ENCODE measurements at places on chromosomes 2 and 18.

GRCh38 chr2:224389317-224389716 is 12.6 kb downstream of the FAM124B start:
- DNase-seq: no peak

DNA sequence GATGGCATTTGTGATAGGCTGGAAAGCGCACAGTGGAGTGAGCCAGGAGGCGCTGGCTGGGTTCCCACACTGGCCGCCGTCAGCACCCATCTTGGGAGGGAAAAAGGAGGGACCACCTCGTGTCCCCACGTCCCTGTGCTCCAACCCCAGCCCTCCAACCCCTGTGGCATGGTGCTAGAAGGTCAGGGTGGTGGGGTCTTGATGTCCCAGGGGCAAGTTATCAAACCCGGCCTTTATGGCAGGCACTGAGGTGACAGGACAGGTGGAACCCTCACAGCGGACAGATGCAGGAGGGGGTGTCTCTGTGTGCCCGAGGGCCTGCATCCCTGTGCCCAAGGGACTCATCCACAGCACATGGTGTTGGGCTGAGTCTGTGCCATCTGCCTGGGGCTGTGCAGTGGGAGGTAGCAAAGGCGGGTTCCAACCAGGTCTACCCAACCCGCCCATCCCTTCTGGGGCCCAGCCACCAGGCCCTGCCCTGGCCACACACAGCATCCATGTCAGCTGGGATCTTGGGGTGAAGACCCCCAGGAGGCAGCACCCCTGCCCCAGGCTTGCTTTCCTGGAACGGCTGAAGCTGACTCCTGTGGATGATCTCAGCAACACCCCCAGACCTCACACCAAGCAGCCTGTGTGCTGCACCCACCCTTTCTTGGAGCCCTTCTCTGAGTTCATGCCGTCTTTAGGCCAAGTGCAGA is 246.1 kb downstream of the NDUFA10 start:
- no peak for DNase-seq

- DNase-seq: no peak
These were observed 326.9 kb downstream of the FSIP2 start for GRCh38 chr2:186065491-186065890.

DNA sequence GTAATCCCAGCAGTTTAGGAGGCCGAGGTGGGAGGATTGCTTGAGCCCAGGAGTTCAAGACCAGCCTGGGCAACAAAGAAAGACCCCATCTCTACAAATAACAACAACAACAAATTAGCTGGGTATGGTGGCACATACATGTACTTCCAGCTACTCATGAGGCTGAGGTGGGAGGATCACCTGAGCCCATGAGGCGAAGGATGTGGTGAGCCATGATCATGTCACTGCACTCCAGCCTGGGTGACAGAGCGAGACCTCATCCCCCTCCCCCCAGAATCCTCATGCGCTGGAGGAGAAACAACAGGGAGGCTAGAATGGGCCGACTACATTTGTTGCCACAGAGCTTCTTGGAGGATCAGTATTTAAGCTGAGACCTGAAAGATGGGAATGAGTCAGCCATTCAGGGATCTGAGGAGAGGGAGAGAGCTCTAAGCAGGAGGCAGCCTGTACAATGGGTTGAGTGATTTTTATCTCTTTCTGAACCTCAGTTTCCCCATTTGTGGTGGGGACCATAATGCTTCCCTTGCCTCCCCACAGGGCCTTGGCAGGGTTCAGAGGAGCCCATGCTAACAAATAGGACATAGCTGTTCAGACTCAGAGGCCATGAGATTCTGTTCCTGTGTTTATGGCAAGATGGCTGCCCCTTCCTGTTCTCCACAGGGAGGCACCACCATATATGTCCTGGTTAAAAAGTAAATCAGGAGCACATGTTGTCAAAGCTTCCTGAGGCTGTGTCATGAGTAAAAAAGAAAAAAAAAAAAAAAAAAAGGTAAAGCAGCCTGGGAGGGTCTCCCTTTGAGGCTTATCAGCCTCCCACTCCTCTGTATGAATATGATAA is 131.4 kb upstream of the HAAO start:
- DNase-seq: no peak

DNA sequence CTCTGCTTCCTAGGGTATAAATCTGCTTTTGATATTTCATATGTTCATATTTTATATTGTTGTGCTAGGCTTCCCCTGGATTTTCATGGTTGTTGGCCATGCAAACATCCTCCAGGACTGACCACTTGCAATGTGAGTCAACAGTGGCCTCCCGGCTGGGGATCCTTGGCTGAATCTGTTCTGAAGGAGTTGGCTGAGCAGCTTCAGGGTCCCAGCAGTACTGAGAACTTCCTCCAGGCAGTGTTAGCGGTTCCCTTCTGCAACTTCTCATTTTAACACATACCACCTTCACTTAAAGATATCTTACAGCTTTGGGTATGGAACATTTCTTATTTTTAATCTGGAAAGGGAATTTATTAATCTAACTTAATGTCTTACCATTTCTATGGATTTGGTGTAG is 122.1 kb downstream of the DTNB start:
- no peak for DNase-seq

DNA sequence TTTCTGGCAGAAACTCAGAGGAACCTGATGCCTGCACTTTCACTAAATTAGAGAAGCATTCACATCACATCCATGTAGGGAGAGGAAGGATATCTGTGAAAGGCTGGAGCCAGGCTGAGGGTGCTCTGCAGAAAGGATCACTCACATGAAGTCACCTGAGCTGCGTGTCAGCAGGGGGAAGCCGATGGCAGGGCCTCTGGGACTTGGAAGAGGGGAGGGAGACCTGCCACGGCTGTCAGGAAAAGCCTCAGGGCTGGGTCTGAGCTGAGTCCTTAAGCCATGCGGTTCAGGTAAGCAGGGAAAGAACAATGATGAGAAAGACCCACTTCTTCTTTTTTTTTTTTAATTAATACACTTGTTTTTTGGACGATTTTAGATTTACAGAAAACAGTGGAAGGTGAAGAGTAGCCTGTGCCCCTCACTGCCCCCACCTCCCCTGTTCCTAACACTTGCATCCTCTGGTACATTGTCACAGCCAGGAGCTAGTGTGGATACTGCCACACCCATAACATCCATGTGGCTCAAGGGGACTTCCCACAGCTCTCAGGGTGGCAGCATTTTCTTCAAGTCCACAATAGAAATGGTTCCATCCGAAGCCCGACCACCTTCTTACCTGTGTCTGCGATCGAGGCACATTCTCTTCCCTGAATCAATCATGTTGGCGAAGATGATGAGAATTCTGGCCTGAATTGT is 156.5 kb upstream of the TPO start:
- no peak for DNase-seq

GRCh38 chr18:75462178-75462832 is 34.8 kb upstream of the SMIM21 start:
- DNase-seq: no peak

- DNase-seq: no peak
These were observed 4.0 kb downstream of the CHRNG start for GRCh38 chr2:232543491-232543890.
